ENCODE measurements at places on chromosomes 7 and 10.

DNA sequence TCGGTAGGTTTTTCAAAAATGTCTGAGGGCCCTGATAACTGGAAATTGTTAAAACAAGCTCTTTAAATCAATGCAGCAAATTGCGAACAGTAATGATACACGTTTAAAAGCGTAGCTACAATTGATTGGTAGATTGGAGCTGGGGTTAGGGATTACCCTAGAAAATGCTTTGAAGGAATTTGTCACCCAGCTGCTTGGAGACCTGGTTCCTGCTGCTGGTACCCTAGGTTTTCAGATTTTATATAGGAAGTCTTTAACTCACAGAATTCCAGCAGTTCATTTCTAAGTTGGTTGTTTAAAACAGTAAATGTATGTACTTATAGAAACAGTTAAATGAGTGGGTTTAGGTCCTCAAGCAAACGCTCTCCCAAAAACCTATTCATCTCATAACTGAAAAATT is 1.5 kb downstream of the HECTD2 start:
- DNase-seq, result no peak

GRCh38 chr10:123614888-123615287 is 51.3 kb upstream of the GPR26 start:
- peak; percentile 16 for DNase-seq

GRCh38 chr7:44244282-44244681 is 43.5 kb downstream of the YKT6 start:
- DNase-seq, result peak; percentile 28

GRCh38 chr7:135978624-135979023 is 1.5 kb upstream of the MTPN start:
- no peak for DNase-seq

DNA sequence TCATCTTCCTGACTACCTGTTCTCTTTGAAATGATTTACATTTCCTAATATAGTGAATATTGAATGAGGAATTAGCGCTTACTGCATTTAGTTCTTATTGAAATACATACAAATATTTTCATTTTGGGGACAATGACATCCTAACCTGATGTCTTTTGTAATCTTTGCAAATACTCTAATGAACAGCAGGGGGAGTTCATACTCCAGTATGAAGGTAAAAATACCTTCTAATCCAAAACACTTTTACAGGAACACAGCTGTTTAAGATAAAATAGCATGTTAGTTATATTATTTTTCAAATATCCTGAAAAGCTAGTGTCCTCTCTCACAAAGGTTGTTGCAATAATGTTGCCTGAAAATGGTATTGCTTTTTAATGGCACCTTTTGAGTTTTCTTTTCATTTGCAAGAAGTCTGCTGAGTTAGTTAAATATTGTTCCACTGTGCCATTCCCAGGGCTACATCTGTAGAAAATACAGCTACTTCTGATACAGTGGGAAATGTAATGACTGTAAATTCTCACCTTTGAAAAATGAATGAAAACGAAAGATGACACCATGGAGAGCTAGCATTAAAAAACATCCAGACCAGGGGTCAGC is 400.0 kb downstream of the PHF14 start:
- no peak for DNase-seq

- DNase-seq, result no peak
Observed at GRCh38 chr7:104185346-104185745, 22.5 kb downstream of the ORC5 start.

GRCh38 chr10:30687698-30688213 is 58.2 kb upstream of the LYZL2 start:
- peak; percentile 77 for DNase-seq

GRCh38 chr7:79221211-79221610 is 232.3 kb downstream of the MAGI2 start:
- no peak for DNase-seq

- DNase-seq, result no peak
Observed at GRCh38 chr10:57333880-57334279, 933.8 kb downstream of the IPMK start.

DNA sequence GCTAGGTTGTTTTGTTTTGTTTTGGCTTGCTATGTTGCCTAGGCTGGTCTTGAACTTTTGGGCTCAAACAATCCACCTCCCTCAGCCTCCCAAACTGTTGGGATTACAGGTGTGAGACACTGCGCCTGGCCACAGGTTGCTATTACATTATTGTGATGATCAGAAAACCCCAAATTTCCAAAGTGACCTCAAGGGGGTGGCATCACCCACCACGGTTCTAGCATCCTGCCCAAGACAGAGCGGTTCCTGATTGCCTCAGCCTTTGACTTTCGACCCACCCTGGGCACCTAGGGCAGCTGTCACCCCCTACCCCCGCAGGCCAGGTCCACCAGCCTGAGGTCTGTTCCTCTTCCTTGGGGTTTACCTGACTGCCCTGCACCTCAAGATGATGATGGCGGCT is 28.4 kb downstream of the SBDS start:
- no peak for DNase-seq

DNA sequence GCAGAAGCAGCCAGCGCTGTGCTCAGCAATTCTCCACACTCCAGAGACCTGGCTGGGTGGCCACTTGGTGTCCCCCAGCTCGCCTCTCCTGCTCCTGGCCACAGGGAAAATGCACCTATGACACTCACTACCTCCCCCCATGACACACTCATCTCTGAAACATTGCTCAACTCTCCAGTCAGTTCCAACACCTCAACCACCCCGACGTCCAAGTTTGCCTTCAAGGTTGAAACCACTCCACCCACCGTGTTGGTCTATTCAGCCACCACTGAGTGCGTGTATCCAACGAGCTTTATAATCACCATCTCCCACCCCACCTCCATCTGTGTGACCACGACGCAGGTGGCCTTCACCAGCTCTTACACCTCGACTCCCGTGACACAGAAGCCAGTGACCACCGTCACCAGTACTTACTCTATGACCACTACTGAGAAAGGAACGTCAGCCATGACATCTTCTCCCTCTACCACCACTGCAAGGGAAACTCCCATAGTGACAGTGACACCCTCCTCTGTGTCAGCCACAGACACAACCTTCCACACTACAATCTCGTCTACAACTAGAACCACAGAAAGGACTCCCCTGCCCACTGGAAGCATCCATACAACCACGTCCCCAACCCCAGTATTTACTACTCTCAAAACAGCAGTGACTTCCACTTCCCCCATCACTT is 2.7 kb downstream of the MUC3A start:
- peak; percentile 14 for DNase-seq

GRCh38 chr7:64883113-64883905 is 19.8 kb upstream of the ZNF273 start:
- no peak for DNase-seq

DNA sequence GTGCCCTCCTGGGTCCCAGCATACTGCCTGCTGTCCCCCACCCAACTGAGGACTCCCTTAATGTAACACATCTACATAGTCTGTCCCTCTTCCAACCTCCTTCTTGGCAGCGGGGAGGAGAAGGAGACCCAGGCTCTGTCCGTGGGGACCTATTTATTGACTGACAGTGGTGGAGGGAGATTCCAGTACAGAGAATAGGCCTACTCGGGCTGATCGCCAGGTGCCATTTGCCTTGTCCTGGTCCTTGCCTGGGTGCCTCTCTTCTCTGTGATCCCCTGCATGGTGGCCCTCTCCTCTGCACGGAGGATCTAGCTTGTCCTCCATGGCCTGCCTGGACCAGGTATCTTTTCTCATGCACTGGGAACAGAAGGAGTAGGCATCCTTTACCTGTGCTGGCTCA is 17.0 kb downstream of the GHRHR start:
- no peak for DNase-seq

DNA sequence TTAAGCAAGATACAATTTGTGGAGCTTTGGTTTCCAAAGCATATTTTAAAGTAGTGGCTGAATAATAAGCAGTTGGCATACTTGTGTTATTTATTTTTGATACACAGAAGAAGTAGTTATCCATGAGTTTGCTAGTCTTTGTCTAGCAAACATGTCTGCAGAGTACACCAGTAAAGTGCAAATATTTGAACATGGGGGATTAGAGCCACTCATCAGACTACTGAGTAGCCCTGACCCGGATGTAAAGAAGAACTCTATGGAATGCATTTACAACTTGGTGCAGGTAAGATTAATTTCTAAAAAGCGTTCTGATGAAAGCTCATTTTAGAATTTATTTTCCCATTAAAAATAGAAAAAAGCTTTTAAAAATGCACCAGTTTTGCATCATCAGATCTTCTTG is 31.4 kb downstream of the ARMC3 start:
- no peak for DNase-seq

- no peak for DNase-seq
Observed at GRCh38 chr10:36515319-36515718, 610.1 kb upstream of the ANKRD30A start.

GRCh38 chr10:37975401-37975991 is 951 bp downstream of the ZNF25 start:
- DNase-seq, result no peak

DNA sequence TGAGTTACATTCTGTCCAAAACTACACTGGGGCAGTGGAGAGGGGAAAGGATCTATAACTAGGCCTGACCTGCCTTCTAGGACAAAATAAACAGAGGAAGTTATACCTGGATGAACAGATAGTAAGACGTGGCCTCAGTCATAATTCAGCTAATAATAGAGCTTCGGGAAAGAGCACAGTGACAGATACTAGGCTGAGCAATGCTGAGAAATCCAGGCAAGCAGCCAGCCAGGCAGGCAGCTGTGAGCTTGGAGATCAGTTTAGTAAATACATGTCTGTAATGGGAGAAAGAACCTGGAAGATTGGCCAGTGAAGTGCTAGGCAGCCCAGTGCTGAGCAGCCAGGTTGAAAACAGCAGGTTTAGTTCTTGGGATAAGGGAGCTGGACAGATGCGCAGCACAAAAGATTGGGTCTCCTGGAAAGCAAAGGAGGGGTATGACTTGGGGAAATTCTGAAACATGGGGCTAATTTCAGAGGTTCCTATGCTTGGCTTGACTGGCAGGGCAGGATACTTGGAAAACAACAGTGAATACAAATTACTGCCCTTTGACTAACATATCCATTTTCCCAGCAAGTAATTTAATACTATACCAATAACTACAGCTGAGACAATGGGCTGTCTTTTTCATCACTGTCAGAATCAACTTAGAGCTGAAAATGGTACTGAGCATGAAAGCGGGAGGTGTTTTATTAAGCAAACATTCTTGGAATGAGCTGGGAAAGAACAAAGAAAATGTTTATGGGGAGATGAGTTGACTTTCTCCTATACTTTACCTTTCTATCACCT is 140.8 kb downstream of the DGKB start:
- DNase-seq, result no peak

GRCh38 chr10:119252051-119252465 is 44.7 kb downstream of the GRK5 start:
- DNase-seq, result no peak

GRCh38 chr10:90304533-90304932 is 553.3 kb downstream of the HTR7 start:
- no peak for DNase-seq

GRCh38 chr10:130766071-130766470 is 545.5 kb downstream of the TCERG1L start:
- DNase-seq, result no peak

GRCh38 chr10:79022565-79023230 is 46.1 kb upstream of the ZMIZ1 start:
- no peak for DNase-seq

DNA sequence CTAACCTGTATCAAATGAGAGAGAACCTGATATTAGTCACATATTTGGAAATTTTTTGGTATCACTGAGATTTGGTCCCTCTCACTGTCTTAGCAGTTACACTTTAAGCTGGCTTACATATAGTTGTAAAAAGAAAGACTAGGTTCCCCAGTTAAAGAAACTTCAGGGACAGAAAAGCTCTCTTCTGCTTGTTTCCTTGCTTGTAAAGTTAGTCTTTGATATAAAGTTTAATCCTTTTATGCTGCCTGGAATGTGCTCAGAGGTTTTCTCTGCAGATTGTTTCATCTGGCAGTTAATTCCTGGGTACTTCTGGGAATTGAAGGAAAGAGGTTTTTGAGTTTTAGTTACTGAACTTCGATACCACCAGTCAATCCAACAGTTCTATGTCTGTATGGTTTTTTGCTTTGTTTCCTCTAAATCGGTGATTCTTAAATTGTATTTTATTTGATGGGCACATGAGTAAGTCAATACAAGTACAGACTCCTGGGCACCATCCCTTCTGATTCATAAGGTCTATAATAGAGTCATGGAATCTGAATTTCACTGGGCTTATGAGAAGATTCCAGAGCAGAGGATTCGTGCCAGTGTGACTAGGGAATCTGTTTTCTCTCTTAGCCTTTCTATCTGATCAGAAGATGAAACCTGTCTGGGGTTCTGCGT is 1080.9 kb upstream of the C7orf33 start:
- DNase-seq, result no peak

DNA sequence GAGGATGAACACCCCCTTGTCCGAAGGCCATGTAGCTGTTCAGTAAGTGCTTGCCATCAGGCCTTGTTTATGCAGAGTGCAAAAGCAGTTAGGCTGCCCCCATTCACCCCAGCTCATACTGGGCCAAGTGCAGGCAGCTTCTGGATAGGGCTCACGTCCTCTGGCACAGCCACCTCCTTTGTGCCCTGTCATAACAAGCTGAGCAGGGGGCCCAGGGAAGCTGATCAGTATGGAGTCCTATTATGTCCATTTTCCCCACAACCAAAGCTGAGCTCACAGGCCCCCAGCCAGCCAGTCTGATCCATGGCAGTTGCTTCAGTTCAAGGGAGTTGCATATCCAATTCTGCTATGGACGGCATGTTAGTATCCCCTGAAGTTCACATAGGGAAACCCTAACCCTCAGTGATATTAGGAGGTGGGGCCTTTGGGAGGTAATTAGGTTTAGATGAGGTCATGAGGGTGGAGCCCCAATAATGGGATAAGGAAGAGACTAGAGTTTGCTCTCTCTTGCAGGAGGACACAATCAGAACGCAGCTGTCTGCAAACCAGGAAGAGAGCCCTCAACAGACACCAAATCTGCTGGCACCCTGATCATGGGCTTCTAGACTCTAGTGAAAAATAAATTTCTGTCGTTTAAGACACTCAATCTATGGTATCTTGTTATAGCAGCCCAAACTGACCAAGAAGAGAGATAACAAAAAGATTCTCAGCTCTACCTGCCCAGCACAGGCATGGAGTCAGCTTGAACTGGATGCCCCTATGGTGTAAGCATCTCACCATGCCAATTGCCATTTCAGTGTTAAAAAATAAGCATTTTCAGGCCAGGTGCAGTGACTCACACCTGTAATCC is 155.9 kb downstream of the FGFR2 start:
- DNase-seq, result no peak

GRCh38 chr7:144908324-144908723 is 72.5 kb upstream of the TPK1 start:
- DNase-seq, result no peak

DNA sequence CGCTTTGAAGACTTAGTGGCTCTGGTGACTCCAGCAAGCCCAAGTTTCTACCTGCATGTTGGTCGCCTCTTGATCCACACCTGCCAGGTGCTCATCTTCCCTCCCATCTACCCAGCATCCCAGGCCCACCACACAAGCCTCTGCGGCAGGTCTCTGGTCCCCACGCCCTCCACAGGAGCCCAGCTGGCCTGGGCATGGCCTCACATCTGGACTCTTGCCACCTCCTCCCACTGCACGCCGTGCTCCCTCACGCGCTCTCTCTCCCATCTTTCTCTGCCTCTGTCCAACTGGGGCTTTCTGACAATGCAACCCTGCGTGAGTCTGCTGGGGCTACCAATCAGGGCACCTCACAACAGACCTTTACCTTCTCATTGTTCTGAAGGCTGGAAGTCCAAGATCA is 50.2 kb upstream of the FGFR2 start:
- DNase-seq, result no peak

Measured in activated T-cell treated with anti-CD3 and anti-CD28 coated beads for 48 hours (primary cell).